ENCODE measurements at places on chromosomes 12 and 14. TPM values are rescaled to one million over a fixed set of nuclear protein-coding genes. Genes with fewer than 3 reads are reported as not detected.

Gene CCDC177
- total RNA-seq = 3.7 TPM

Gene DCN
- 932 TPM for total RNA-seq

Gene FAM181A
- not detected for total RNA-seq

Gene ERP27
- total RNA-seq = 1.3 TPM

Gene TEX52
- not detected for total RNA-seq

Gene PLEKHD1
- 2.0 TPM for total RNA-seq

Gene KLHL33
- total RNA-seq = 0.99 TPM

Gene KCNC2
- 7.5 TPM for total RNA-seq

Gene FGF6
- total RNA-seq = 1.8 TPM

Gene LGR5
- total RNA-seq = 7.6 TPM

Gene MUCL1
- not detected for total RNA-seq

Gene MAP4K5
- total RNA-seq = 247 TPM

Gene CMTM5
- 5.9 TPM for total RNA-seq

Gene LARP4
- 98.0 TPM for total RNA-seq

Gene CKB
- total RNA-seq = 814 TPM

Gene SPRYD4
- 2.8 TPM for total RNA-seq

Gene KLRC4
- total RNA-seq = not detected

Gene ARHGAP9
- 4.0 TPM for total RNA-seq

Measured in camera-type eye (tissue), 1 donor.